ENCODE measurements at places on chromosomes 5 and 9. TPM values are rescaled to one million over a fixed set of nuclear protein-coding genes. Genes with fewer than 3 reads are reported as not detected.

The ALDH1A1 gene
- polyA plus RNA-seq = 162 TPM

The TEX48 gene
- not detected for polyA plus RNA-seq

The PCDHGC5 gene
- 0.61 TPM for polyA plus RNA-seq

The ZNF300 gene
- 6.5 TPM for polyA plus RNA-seq

The MYMK gene
- not detected for polyA plus RNA-seq

The SMU1 gene
- polyA plus RNA-seq = 6.5 TPM

The IFNA21 gene
- polyA plus RNA-seq = not detected

The ANKRD34B gene
- not detected for polyA plus RNA-seq

The PDCD1LG2 gene
- 0.08 TPM for polyA plus RNA-seq

The PCDHGA8 gene
- 0.12 TPM for polyA plus RNA-seq

The MCTP1 gene
- polyA plus RNA-seq = 0.80 TPM

The OR1Q1 gene
- polyA plus RNA-seq = not detected

The NMRK1 gene
- polyA plus RNA-seq = 58.7 TPM

The ZFP2 gene
- 1.6 TPM for polyA plus RNA-seq

The SH3TC2 gene
- polyA plus RNA-seq = 0.23 TPM

The SPATA31C1 gene
- not detected for polyA plus RNA-seq

The COL23A1 gene
- 0.68 TPM for polyA plus RNA-seq

The CDHR2 gene
- 0.23 TPM for polyA plus RNA-seq

The PCDHGA7 gene
- 0.92 TPM for polyA plus RNA-seq

The PFN3 gene
- not detected for polyA plus RNA-seq

The BTNL3 gene
- polyA plus RNA-seq = 0.14 TPM

The TSTD2 gene
- polyA plus RNA-seq = 10.3 TPM

The ORM2 gene
- polyA plus RNA-seq = 0.34 TPM

The PCDHA11 gene
- polyA plus RNA-seq = 0.35 TPM

The CMYA5 gene
- polyA plus RNA-seq = 0.49 TPM

The ZNF608 gene
- polyA plus RNA-seq = 14.8 TPM

The NR2F1-AS1 gene
- polyA plus RNA-seq = 4.4 TPM

The NEUROG1 gene
- not detected for polyA plus RNA-seq

The TSSK1B gene
- polyA plus RNA-seq = not detected

The RFX3 gene
- polyA plus RNA-seq = 3.7 TPM

The WDR31 gene
- 1.2 TPM for polyA plus RNA-seq

The OTP gene
- polyA plus RNA-seq = not detected

The ZNG1F gene
- polyA plus RNA-seq = 35.5 TPM

The TXNDC8 gene
- polyA plus RNA-seq = not detected

The UBE2QL1 gene
- 2.4 TPM for polyA plus RNA-seq

The MSX2 gene
- polyA plus RNA-seq = 0.47 TPM

The WDR36 gene
- 3.5 TPM for polyA plus RNA-seq

The SIGMAR1 gene
- 18.3 TPM for polyA plus RNA-seq

The ACTBL2 gene
- polyA plus RNA-seq = not detected

The C9 gene
- not detected for polyA plus RNA-seq

The FOXI1 gene
- polyA plus RNA-seq = 0.49 TPM

The CDH12 gene
- polyA plus RNA-seq = 0.31 TPM

The SPATA31E1 gene
- not detected for polyA plus RNA-seq

The LECT2 gene
- polyA plus RNA-seq = not detected

The HRH2 gene
- polyA plus RNA-seq = 0.34 TPM

The SERF1A gene
- polyA plus RNA-seq = 3.3 TPM

The MVB12B gene
- polyA plus RNA-seq = 2.9 TPM

The PAPPA gene
- polyA plus RNA-seq = 0.16 TPM
